NCI-H446 (cell line): ENCODE measurements at places on chromosomes 5 and 9.

- DNase-seq, result no peak
These were observed 70.9 kb downstream of the LMNB1 start for GRCh38 chr5:126847826-126848251.

DNA sequence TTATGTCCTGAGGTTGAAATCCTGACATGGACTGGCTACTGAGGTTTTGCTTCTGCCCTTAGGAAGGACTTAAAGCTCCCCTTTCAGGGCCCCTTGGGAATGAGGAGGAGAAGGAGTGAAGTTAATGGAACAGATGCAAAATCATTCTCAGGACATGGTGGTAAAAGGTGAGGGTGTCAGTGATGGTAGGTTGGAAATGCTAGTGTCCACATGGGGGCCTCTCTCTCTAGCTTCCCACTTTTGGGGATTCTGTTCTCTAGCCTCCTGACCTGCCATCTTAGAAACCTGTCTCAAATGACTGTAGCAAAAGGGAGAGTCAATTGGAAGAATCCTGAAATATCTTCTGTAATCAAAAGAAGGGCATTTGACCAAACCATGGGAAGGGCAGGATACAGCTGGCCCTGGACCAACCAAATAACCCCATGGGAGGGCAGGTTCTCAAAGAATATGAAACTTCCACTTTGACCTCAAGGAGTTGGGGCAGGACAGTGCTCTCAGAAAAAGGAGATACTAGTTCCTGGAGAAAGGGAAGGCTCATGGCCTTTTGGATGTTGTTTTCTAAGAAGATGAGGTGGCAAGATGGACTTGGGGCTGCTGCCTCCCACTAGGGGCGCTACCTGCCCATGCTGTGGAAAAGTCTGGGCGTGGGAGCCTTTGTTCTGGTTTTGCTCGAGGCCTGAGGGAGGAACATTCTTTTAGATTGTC is 21.2 kb upstream of the MLANA start:
- no peak for DNase-seq

- DNase-seq, result no peak
These were observed 11.2 kb upstream of the OLFM1 start for GRCh38 chr9:135076143-135076875.

- DNase-seq, result no peak
These were observed 85.3 kb downstream of the TAF11L14 start for GRCh38 chr5:17719592-17719991.

DNA sequence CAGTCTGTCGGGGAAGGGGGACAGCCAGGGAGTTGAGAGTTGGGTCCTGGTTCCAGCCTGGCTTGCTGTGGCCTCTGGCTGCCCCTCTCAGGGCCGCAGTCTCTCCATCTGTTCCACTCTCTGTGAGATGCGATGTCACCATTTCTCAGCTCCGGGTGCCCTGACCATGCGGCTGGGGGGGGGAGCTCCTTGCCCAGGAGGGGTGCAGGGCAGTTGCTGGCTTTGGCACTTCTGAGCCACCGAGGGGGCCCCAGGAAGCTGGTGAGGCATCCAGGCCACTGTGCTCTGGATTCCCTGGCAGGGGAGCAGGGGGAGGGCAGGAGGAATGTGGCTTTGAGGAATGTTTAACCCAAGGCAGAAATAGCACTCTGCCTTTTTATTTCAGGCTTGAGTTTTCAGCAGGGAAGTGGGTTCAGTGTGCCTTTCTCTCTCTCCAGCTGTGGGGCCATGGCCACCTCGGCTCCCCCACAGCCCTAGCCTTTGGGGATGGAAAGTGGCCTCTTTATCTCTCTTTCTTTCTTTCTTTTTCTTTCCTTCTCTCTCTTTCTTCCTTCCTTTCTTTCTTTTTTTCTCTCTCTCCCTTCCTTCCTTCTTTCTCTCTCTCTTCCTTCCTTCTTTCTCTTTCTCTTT is 11.0 kb downstream of the NCS1 start:
- no peak for DNase-seq

- DNase-seq, result no peak
These were observed 400.0 kb upstream of the PDE4D start for GRCh38 chr5:60293518-60293917.

GRCh38 chr5:97915106-97915505 is 732.1 kb upstream of the RIOK2 start:
- DNase-seq, result no peak

GRCh38 chr9:113360242-113360842 is 11.0 kb downstream of the BSPRY start:
- DNase-seq, result no peak

GRCh38 chr5:80156156-80156555 is 99.7 kb downstream of the SERINC5 start:
- DNase-seq, result no peak

- no peak for DNase-seq
These were observed 25.4 kb downstream of the FABP6 start for GRCh38 chr5:160254706-160255105.

GRCh38 chr9:91948597-91949391 is 1.2 kb downstream of the ROR2 start:
- no peak for DNase-seq

DNA sequence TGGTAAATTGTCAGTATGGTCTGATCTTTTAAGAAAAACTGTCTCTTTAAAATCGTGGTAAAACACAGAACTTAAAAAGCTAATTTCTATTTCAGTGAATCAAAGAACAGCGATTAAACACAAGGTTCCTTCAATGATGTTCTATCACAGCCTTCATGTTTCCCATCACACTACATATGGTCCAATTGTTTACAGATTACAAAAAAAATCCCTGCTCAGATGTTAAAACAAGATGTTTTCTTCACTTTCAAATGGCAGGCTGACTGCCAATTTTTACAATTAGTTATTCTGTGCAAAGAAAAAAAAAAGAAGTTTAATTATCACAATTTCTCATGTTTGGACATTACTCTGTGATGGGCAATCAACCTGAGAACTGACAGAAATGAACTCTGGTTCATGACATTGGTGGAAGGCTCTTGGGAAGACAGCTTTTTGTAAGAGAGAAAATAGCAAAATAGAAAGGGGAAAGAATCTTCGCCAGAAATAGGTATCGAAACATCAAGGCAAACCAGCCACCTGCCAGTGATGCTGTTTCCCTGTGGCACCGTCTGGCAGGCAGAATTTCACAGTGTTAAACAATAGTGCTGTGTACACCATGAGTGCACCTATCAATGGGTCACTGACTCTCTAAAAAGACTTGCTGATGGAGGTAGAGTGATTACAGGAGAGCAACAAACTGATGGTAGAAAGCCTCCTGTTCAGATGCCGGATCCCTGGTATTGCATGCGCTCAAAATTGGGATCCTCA is 1020.0 kb upstream of the ARRDC3 start:
- no peak for DNase-seq

DNA sequence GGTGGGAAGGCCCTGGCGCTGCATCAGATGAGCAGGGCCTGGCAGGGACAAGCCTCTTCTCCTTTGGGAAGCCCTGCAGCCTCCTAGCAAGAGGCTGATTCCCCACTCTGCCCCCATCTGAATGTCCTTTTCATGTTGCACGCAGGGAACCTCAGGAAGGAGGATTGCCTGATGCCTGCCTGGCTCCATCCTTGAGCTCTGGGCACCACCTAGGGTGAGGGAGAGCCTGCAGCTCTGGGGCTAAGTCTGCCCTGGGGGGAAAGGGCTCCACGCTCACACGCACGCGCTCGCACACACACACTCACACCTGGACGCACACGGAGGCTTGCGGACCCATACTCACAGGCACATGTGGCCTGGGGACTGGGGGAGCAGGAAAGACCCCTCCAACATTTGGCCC is 86.6 kb downstream of the LMX1B start:
- DNase-seq, result no peak

- no peak for DNase-seq
These were observed 597 bp upstream of the IRX4 start for GRCh38 chr5:1883120-1883924.
